ENCODE measurements at places on chromosomes 5 and 9. TPM values are rescaled to one million over a fixed set of nuclear protein-coding genes. Genes with fewer than 3 reads are reported as not detected.

The TLE4 gene
- 39.3 TPM for total RNA-seq

The DBH gene
- total RNA-seq, result not detected

The SMIM33 gene
- not detected for total RNA-seq

The IL13 gene
- not detected for total RNA-seq

The PCDHGB3 gene
- 10.2 TPM for total RNA-seq

The PCDH12 gene
- total RNA-seq, result 1.3 TPM

The FST gene
- 10.0 TPM for total RNA-seq

- H3K27ac ChIP-seq, result no peak overlapping the region
- DNase-seq, result no peak
- no peaks in the 10 kb centered on the region for H3K4me1 ChIP-seq
- H3K4me3 ChIP-seq, result no peak overlapping the region
Measured at GRCh38 chr9:3868466-3868865, 342.7 kb upstream of the RFX3 start.

DNA sequence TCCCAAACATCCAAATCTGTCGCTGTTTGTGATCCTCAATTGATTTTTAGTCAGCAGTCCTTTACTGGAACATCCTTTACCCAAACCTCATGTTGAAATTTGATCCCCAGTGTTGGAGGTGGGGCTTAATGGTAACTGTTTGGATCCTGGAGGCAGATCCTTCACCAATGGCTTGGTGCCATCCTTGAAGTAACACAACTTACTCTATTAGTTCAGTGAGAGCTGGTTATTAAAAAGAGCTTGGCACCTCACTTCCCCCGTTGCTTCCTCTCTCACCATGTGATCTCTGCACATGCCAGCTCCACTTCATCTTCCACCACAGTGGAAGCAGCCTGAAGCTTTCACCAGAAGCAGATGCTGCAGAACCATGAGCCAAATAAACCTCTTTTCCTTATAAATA lies 40.3 kb downstream of the DNAJB5 start:
- H3K27me3 ChIP-seq, result no peaks in the 10 kb centered on the region
- H3K36me3 ChIP-seq, result no peaks in the 10 kb centered on the region
- DNase-seq, result no peak
- peaks cover 8% of the 10 kb centered on the region for H3K4me1 ChIP-seq
- H3K4me3 ChIP-seq, result no peak overlapping the region
- no peak overlapping the region for H3K27ac ChIP-seq

DNA sequence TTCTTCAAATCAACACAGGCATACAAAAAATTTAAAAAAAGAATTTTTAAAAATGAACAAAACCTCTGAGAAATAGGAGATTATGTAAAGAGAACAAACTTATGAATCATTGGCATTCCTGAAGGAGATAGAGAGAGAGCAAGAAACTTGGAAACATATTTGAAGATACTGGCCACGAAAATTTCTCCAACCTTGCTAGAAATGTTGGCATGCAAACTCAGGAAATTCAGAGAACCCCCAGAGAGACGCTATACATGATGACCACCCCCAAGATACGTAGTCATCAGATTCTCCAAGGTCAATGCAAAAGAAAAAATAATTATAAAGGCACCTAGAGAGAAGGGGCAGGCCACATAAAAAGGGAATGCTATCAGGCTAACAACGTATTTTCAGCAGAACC lies 472.5 kb downstream of the MTRR start:
- H3K4me1 ChIP-seq, result no peaks in the 10 kb centered on the region
- no peaks in the 10 kb centered on the region for H3K36me3 ChIP-seq
- H3K27me3 ChIP-seq, result no peaks in the 10 kb centered on the region

DNA sequence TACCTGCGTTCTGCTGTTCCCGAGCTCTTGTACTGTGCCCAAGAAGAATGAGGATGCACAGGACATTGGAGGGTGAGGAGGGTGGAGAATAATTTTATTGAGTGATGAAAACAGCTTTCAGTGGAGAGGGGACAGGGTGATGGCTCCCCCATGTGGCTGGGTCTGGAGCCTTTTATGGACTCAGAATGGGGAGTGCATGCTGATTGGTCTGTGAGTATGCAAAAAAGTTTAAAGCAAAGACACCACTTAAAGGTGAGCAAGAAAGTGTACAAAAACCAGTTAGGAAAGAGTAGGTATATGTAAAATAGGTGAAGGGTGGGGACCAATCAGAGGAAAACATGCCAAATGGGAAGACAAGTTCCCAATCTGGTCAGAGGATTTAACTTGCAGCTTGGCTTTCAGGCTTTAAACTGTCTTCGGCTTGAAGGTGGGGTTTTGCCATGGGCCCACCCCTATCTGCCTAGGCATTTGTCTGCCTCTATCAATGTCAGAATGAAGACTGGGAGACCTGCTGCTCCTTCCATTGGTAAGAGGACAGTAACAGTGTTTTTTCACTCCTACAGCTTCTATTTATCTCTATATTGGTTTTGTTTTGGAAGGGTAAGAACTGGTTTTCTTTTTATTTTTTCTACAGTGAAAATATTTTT lies 118.0 kb upstream of the RAI14 start:
- H3K27me3 ChIP-seq, result no peaks in the 10 kb centered on the region
- no peaks in the 10 kb centered on the region for H3K36me3 ChIP-seq

GRCh38 chr9:137916540-137916939 lies 39.0 kb downstream of the CACNA1B start:
- H3K4me3 ChIP-seq, result no peak overlapping the region
- H3K36me3 ChIP-seq, result no peaks in the 10 kb centered on the region
- no peaks in the 10 kb centered on the region for H3K27me3 ChIP-seq
- H3K27ac ChIP-seq, result no peak overlapping the region
- no peaks in the 10 kb centered on the region for H3K4me1 ChIP-seq

GRCh38 chr5:53170746-53171349 lies 61.3 kb upstream of the MOCS2 start:
- no peaks in the 10 kb centered on the region for H3K36me3 ChIP-seq
- H3K4me1 ChIP-seq, result no peaks in the 10 kb centered on the region
- DNase-seq, result no peak
- H3K4me3 ChIP-seq, result no peak overlapping the region

GRCh38 chr5:136811086-136811485 lies 445.7 kb upstream of the TRPC7 start:
- no peaks in the 10 kb centered on the region for H3K4me1 ChIP-seq
- H3K36me3 ChIP-seq, result no peaks in the 10 kb centered on the region
- no peak overlapping the region for H3K4me3 ChIP-seq
- no peaks in the 10 kb centered on the region for H3K27me3 ChIP-seq
- H3K27ac ChIP-seq, result no peak overlapping the region

DNA sequence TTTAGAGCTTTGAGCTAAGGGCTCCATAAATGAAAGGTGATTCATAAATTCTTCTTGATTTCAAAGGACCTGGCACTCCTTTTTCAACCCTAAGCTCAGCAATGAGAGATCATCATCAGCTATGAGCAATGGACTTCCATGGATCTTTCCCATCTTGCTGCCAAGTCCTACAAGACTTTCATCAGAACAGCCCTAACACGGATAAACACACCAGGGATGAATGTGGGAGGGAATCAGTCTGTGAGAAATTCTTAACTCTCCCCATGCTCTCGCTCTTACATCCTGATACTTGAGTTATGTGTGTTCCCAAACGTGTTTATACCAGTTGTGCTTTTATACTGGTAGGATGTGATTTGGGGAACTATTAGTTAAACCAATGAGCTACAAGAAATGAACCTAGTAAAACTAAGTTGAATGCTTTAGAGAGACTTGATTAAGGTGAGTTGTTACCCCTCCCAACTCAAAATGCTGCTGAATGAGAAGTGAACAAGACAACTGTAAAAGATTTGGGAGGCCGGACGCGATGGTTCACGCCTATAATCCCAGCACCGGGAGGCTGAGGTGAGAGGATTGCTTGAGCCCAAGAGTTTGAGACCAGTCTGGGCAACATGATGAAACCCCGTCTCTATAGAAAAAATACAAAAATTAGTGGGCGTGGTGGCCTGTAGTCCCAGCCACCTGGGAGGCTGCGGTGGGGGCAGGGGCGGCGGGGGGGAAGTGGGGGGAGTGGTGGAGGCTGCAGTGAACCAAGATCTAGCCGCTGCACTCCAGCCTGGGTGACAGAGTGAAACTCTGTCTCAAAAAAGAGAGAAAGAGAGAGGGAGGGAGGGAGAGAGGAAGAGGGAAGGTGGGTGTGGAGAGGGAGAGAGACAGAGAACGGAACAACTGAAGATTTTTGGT lies 5.2 kb upstream of the RPL26L1 start:
- H3K36me3 ChIP-seq, result no peaks in the 10 kb centered on the region
- no peaks in the 10 kb centered on the region for H3K4me1 ChIP-seq
- no peak for DNase-seq

DNA sequence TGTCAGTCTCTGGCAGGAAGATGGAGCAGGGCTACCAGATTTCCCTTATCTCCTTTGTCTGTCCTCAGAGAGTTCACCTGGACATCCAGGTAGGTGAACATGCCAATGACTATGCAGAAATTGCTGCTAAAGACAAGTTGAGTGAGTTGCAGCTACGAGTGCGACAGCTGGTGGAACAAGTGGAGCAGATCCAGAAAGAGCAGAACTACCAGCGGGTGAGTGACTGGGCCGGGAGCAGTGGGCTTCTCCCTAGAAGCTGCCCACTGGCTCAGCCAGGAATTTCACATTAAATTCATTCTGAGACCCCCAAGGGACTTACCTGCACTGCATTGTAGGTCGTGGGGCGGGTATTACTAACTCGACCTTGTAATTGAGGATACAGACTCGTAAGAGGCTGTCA lies 2.1 kb downstream of the TMED9 start:
- H3K4me3 ChIP-seq, result no peak overlapping the region
- H3K4me1 ChIP-seq, result no peaks in the 10 kb centered on the region
- DNase-seq, result no peak
- H3K36me3 ChIP-seq, result no peaks in the 10 kb centered on the region

DNA sequence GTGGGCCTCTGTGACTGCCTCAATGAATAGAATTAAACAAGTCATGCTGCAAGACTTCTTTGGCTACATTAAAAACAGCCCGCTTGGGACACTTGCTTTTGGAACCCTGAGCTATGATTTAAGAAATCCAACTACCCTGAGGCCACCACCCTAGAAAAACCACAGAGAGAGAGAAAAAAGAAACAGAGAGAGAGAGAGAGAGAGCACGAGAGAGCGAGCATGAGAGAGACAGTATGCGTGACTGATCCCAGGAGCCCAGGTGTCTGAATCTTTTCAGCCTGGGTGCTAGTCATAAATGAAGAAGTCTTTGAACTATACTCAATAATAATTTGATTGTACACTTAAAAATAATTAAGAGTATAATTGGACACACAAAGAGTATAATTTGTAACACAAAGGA lies 123.1 kb upstream of the FREM1 start:
- H3K27ac ChIP-seq, result no peak overlapping the region
- no peak overlapping the region for H3K4me3 ChIP-seq
- no peak for DNase-seq
- no peaks in the 10 kb centered on the region for H3K4me1 ChIP-seq
- no peaks in the 10 kb centered on the region for H3K27me3 ChIP-seq
- H3K36me3 ChIP-seq, result no peaks in the 10 kb centered on the region
